RPMI7951 (cell line): ENCODE measurements at places on chromosomes 16 and 17. TPM values are rescaled to one million over a fixed set of nuclear protein-coding genes. Genes with fewer than 3 reads are reported as not detected.

- no peak for DNase-seq
Observed at GRCh38 chr17:4839965-4840892, 7.1 kb downstream of the MINK1 start.

DNA sequence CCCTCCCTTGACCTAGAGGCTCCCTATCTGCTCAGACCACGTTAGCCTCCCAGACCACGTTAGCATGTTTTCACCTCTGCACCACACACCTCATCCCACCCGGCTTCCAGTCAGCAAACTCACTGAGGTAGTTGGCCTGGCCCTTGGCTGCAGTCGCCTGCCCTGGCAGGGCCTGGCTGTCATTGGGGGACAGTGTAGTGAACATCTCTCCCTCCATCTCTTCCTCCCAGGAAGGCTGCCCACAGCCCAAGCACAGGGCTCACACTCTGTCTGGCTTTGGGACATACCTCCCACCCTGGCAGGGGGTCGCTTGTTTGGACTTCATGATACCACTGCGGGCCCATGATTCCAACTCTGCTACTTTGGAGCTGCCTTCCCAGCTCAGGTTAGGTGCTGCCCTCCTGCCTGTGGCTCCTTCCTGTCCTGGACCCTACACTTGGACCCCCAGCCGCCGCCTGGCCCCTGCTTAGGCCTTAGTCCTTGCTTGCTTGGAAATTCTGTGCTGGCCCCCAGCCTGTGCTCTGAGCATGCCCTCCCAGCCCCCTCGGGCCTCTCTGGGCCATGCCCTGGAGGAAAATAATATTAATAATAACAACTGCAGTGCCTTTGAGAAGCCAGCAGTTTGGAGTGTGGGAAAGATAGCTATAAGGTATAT lies 167.7 kb downstream of the COPRS start:
- no peak for DNase-seq

Gene TBC1D3G
- total RNA-seq: not detected in 2 replicates

- DNase-seq: no peak
Observed at GRCh38 chr17:78355045-78355641, 4.7 kb downstream of the SOCS3 start.
